ENCODE measurements at places on chromosomes 12 and 14.

DNA sequence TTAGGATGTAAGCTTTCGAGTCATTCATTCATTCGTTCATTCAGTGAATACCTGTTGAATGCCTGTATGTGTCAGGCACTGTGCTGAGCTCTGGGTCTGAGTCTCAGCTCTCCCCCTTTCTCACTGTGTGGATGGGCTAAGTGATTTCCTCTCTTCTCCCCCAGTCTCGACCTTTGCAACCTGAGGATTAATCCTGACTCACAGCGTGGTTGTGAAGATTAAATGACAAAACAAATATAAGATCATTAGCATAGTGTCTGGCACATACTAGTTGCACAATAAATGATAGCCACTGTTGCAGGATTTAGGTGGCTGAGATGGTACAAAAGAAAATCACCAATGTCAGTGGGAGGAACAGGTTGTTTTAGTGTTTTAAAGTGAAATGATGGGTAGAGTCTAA is 136.7 kb downstream of the GPR135 start:
- no peak for DNase-seq

- no peak for DNase-seq
These were observed 66.9 kb downstream of the ANKS1B start for GRCh38 chr12:99917711-99918402.

DNA sequence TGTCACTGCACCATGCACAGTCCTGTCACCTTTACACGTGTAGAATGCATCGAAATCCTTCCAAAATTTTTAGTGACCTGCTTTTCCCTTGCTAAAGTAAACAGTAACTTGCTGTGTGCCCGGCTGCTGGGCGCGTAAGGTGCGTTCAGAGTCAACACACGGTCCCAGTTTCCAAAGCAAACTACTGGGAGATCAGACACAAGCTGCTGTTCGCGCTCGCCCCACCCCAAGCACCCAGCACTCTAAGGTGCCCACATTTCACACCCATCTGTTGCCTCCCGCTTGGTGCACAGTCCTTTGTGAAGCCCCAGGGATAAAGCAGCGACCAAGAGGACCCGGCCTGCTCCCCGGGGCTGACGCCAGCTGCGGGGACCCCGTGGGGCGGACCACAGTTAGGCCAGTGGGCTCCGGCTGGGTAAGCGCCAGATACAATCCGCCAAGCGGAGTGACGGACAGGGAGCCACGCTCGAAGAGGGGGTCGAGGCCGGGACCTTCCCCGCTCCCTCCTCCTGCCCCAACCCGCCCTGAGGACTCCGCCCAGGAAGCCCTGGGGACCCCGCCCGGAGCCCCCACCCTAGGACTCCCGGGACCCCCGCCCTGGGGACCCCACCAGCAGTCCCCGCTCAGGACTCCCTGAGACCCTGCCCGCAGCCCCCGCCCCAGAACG is 633 bp downstream of the STX2 start:
- DNase-seq: peak; percentile 57

DNA sequence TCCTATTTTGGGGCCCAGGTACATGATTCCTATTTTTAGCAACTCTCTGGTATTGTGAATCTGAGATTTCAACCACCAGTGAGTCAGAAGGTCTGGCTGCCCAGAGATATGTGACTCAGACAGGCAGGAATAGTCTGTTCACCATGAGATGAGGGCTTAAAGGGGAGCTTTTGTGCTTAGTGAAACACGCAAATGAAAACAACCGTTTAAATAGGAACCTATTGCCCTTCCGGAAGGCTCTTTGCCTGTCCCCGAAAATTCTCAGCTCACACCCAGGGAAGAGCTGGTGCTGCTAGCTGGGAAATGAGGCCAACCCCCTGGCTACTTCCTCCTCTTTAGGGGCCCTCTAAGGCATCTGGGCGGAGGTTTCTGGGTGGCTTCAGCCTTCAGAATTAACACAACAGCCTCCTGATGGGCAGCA is 283.6 kb downstream of the CACNA1C start:
- no peak for DNase-seq

GRCh38 chr14:37060496-37061260 is 111.7 kb downstream of the SLC25A21 start:
- no peak for DNase-seq

- no peak for DNase-seq
These were observed 1.5 kb downstream of the MGAT2 start for GRCh38 chr14:49622022-49622607.

GRCh38 chr14:89621009-89621421 is 204.0 kb upstream of the FOXN3 start:
- DNase-seq: no peak

- peak; percentile 35 for DNase-seq
These were observed 725 bp downstream of the CHPT1 start for GRCh38 chr12:101697930-101698799.

- no peak for DNase-seq
These were observed 39.2 kb downstream of the COX16 start for GRCh38 chr14:70320294-70320693.

DNA sequence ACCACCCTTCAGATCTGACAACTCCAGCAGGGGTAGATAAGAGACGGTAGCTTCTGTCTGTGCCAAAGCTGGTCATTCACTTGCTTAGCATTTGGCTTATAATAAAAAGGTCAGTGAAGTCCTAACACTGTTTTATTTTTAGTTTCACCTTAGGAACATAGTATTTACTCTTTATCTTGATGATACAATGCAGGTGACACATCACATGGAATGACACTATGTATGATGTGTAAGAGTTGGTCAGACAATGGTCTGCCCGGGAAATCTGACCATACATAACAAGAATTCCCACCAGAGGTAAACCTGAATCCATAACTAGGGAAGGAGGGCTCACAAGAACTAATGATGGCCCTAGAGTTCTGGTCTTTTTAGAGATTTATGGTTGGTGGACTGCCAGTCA is 66.6 kb downstream of the IFNG start:
- DNase-seq: no peak

DNA sequence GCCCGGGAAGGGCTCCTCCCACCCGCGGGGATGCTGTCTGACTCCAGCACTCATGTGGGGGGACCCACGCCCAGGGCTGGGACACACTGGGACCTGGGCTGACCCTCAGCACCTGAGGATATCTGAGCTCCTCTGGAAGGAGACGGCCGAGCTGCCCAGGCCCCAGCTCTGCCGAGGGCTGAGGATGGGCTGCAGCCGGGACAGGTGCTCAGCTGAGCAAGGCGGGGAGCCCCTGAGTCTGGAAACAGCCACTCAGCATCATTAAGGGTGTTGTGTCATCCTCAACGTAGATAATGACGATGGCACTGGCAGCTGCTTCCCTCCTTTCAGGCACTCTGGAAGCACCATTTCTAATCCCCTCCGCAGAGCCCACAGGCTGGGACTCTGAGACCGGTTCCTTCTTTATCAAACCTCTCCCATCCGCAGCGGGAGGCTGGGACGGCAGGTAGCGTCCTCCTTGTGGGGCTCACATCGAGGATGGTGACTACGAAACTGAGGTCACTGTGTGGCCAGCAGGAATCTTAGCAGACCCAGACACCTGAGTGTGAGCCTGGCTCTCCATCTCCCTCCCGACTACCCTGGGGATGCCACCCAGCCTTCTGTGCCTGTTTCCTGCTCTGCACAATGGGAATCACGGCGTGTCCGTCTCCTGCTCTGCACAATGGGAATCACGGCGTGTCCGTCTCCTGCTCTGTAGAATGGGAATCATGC is 26.7 kb upstream of the SFSWAP start:
- no peak for DNase-seq

DNA sequence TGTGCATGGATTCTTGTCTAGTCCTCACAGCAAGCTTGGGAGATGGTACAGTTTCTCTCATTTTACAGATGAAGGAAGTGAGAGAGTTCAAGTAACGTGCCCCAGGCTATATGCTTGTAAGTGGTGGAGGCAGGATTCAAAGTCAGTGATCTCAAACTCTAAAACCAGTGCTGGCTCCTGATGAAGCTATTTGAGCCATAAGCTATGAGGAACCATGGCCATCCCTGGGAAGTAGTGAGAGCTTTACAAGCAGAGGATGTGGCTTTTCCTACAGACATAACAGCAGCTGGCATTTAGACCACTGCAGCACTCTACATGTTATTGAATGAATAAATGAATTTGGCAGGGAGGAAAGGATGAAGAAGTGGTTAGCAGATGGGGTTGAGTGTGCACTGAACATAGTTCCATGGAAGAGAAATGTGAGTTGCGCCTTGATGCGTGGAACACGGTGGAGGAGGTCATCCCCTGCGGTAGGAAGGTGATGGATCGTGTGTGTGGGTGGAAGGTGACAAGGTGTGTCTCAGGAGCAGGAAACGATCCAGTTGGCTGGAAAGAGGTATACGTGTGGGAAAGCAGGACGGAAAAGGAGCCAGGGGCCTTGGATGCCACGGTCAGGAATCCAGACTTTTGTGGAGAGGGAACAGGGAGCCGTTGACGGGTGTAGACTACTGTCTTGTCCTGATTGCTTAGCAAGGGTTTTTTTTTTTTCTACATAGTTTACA is 65.2 kb downstream of the RFX4 start:
- DNase-seq: no peak

- peak; percentile 38 for DNase-seq
These were observed 873 bp downstream of the PLXNC1 start for GRCh38 chr12:94149119-94149780.

DNA sequence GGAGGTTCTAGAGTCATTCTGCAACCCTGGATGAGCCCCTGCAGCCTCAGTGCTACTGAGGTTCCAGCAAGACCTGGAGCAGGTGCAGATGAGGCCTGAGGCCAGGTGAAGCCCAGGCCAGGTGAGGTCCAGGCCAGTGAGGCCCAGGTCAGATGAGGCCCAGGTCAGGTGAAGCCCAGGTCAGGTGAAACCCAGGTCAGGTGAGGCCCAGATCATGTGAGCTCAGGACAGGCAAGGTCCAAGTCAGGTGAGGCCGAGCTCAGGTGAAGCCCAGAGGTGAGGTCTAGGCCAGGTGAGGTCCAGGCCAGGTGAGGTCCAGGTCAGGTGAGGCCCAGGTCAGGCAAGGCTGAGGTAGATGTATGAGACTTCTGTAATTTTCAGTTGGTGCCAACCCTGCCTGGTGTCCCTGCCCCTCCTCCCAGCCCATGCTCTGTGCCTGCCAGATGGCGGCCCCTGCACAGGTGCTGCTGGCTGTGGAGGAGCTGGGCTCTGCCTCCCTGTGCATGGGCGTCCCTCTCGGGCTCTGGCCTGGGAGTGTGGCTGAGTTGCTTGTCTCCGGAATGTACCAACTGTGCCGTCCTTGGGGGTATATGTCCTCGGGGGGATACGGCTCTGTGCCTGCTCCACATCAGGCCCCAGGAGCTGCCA is 388.5 kb downstream of the TMEM121 start:
- no peak for DNase-seq

- DNase-seq: peak; percentile 57
These were observed 881 bp upstream of the PUS1 start for GRCh38 chr12:131928080-131928710.

- no peak for DNase-seq
These were observed 4.7 kb downstream of the DNAJC14 start for GRCh38 chr12:55824726-55825125.

Data from HAP-1 (cell line).